Dorsolateral prefrontal cortex (tissue), 122 donors: ENCODE measurements at places on chromosomes 12 and 14.

- DNase-seq = no peak
These were observed 22.5 kb downstream of the SLC35E3 start for GRCh38 chr12:68768431-68768939.

- DNase-seq = no peak
These were observed 1422.3 kb downstream of the AACS start for GRCh38 chr12:126487431-126487980.

DNA sequence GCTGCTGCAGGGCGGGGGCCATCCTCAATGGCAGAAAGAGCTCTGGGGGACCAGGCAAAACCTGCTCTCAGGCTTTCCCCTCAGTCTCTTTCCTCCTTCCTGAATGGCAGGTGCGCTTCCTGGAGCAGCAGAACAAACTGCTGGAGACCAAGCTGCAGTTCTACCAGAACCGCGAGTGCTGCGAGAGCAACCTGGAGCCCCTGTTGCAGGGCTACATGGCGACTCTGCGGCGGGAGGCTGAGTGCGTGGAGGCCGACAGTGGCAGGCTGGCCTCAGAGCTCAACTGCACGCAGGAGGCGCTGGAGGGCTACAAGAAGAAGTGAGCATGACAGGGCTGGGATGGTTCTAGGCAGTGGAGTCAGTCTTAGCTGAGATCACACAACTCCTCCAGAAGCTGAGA is 22.9 kb upstream of the KRT83 start:
- DNase-seq = no peak

- no peak for DNase-seq
These were observed 25.6 kb downstream of the ELK3 start for GRCh38 chr12:96219700-96220206.

DNA sequence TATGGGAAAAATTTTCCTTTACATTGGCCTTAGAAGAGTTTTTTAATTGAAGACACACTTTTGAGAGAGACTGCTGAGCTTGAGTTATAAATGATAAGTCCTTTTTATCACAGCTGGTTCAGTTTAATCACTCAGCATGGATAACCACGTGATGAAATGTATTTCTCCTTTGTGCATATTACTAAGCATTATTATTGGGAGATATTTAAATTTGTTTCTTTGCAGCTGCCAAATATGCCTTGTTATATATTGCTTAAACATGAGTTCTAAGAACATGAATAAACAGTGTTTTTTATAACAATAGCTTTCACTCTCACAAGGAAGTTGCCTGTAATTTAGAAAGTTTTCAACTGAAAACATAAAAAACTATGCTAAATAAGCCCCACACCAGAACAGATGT is 293.5 kb upstream of the LRFN5 start:
- no peak for DNase-seq
